ENCODE measurements at places on chromosomes 6 and 20. TPM values are rescaled to one million over a fixed set of nuclear protein-coding genes. Genes with fewer than 3 reads are reported as not detected.

Gene SH3BGRL2
- 5.8 TPM for total RNA-seq

Gene DACT2
- 2.3 TPM for total RNA-seq

Gene RIPPLY2
- total RNA-seq, result not detected

Gene CCN6
- total RNA-seq, result not detected

Gene PRDM1
- total RNA-seq, result 0.85 TPM

Gene NKX2-2
- total RNA-seq, result not detected

Gene PPT2
- 23.4 TPM for total RNA-seq

Gene CLPSL2
- total RNA-seq, result not detected

Gene HMGA1
- 46.7 TPM for total RNA-seq

Gene MACROD2
- 3.6 TPM for total RNA-seq

Gene TBX18
- total RNA-seq, result 3.5 TPM

Gene CHMP4B
- 104 TPM for total RNA-seq

Gene GGT7
- total RNA-seq, result 21.6 TPM

Gene ZBP1
- total RNA-seq, result not detected
